ENCODE measurements at places on chromosomes 6 and 20.

GRCh38 chr6:26221186-26221585 is 134.0 kb downstream of the HFE start:
- DNase-seq: no peak

DNA sequence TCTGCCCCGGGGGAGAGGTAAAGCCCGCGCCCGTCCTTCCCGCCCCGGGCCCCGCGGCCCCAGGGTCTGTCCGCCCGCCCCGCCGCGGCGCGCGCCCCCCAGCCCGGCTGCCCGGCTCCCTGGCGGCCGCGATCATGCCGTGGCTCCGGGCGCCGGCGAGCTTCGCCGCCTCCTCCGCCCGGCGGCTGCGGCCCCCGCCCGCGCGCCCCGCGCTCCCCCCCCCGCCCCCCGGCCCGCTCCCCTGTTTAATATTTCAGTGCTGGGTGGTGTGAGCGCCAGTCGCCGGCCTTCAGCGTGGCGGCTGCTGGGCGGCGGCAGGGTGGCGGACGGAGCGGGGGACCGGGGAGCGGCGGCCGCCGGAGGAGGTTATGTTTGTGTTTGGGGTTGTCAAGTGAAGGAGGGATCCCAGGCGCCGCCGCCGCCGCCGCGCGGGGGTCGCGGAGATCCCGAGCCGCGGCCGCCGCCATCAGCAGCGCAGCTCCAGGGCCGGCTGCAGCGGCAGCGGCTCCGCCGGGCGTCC is at the start of gene HIVEP1:
Gene HIVEP1, plus strand, starts transcription at position 275 of the 520 bp plus-strand sequence. CDS start 3,317 bp downstream, outside the sequence.
- peak; percentile 12 for DNase-seq

DNA sequence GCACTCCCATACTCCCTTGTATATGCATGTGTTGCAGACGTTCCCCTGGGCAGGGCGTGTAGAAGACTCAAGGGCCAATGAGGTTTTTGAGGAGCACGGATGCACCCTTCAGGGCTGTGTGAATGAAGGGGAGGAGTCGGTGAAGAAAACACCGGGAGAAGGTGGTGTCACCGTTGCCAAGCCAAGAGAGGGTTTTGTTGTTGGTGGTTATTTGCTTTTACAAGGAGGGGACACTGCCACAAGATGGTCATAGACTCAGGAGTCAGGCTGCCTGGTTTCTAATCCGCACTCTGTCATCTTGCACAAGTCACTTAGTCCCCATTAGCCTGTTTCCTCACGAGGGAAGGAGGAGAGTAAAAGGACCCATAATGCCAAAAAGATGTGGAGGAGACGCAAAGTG is 124.0 kb downstream of the PXDC1 start:
- DNase-seq: no peak

DNA sequence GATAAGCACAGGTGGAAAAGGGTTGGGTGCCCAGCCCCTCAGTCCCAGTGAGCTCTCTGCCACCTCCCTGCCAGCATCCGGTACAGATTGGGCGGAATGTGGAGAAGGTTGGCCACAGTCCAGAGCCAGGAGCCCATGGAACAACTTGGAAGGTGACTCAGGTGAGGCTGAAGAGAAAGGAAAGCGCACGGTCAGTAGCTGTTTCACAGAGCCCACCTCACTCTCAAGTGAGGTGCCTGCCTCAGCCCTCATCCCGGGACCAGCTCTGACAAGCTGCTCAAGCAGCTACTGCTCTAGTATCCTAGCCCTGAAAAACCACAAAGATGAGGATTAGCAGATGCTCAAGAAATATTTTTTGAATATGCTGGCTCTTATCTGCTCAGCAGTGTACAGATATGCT is 1.1 kb upstream of the MMP24OS start:
- DNase-seq: no peak

- no peak for DNase-seq
Measured at GRCh38 chr6:81900616-81901015, 148.1 kb upstream of the TENT5A start.

GRCh38 chr6:144530118-144530517 is 245.0 kb downstream of the UTRN start:
- no peak for DNase-seq

GRCh38 chr6:4303638-4304037 is 168.3 kb upstream of the ECI2 start:
- DNase-seq: no peak

DNA sequence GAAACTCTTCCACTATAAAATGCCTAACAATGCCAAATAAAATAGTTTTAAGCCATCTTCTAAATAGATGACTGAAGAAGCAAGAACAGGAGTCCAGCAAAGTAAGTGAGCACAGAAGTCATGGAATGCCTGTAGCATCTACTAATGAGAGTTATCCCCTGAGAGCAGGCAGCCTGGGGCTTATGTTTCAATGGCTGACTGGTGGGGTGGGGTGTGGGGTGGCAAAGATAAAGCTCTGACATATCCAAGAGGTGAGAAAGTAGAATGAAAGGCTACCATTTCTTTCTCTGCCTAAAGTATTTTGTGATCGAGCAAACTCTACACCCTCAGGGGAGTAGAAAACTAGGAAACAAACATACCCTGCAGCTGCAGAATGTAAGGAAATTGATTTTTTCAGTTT is 348.8 kb downstream of the TFAP2B start:
- DNase-seq: no peak

- no peak for DNase-seq
Measured at GRCh38 chr6:96301781-96302180, 219.8 kb upstream of the UFL1 start.

GRCh38 chr6:106063448-106063850 is 22.7 kb upstream of the PRDM1 start:
- DNase-seq: no peak

GRCh38 chr6:151958332-151958731 is 150.8 kb downstream of the ESR1 start:
- DNase-seq: peak; percentile 56

DNA sequence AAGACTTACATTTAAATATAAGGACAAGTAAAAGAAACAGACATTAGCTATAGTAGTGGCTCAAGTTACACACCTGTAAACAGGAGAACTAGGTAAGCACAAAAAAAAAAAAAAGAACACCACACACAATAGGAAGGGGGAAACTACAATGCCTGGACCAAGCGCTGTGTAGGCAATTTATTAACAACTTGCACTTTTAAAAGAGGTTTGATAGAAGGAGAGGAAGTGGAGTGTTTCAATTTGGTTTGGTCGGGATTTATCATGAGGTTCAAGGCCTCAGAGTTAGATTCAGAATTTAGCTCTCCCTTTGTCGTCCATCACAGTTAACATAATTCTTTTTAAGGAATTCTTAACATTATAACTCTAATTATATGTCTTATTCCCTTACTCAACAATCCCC is 1.1 kb upstream of the USP49 start:
- no peak for DNase-seq

DNA sequence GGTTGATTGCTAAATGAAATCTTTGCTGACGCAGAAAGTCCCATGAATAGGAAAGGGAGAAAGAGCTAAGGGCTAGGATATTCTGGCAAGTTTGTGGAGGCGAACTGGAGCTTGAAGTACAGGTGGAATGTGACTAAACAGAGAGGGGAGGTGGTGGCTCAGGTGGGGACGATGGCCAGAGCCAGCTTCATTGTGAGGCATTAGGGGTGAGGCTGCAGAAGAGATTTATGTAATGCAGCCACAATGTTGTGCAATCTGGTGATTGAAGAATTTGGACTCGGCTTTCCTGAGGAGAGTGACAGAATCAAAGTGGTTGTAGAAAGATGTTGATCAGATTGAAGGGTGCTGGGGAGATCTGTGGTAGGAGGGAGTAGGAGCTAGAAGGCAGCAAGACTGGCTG is 42.9 kb upstream of the SPACA1 start:
- DNase-seq: peak; percentile 13

GRCh38 chr6:115358616-115359015 is 702.1 kb downstream of the FRK start:
- DNase-seq: no peak

GRCh38 chr6:143370812-143371370 is 79.6 kb downstream of the ADAT2 start:
- no peak for DNase-seq

GRCh38 chr20:41293269-41294037 is 24.1 kb downstream of the ZHX3 start:
- no peak for DNase-seq

DNA sequence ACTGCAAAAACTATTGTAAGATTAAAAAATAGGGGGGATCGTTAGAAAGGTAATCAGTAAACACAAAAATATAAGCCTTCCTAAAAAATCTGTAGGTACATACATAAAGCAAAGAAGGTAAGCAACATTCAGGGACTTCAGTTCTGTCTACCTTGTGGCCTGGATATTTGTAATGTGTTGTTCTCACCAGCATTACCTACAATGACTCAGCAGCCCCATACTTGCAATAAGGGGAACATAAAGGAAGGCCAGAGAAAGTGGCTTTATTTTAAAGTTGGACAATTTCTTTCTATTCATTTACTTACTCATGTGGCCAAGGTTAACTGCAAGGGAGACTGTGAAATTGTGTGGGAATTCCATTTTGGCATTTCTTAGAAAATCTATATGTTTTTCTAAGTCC is 277.2 kb upstream of the PREP start:
- DNase-seq: no peak

DNA sequence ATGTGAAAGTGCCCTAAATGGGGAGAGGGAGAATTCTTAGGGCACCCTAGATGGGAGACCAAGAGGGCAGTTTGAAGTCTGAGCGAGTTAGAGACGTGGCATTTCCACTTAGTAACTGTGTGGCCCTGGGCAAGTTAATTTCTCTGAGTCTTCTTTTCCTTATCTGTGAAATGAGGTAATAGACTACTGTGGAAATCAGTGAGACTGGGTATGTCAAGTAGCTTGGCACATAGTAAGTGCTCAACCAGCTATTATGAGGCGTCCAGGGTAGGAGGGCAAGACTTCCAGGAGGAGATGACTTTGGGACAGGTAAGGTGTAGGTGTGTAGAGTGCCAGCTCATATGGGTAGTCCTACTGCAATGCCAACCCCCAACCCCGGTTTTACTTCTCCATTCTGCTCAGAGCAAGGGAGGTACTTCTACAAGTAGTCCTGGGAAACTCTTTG is 770 bp downstream of the KIF3B start:
- DNase-seq: no peak

- no peak for DNase-seq
Measured at GRCh38 chr6:108167449-108168089, 1.7 kb downstream of the NR2E1 start.

- DNase-seq: no peak
Measured at GRCh38 chr6:126481319-126481718, 141.4 kb downstream of the CENPW start.

GRCh38 chr6:15877231-15877630 is 214.4 kb upstream of the DTNBP1 start:
- DNase-seq: no peak

GRCh38 chr6:134031696-134032255 is 20.6 kb downstream of the SLC2A12 start:
- DNase-seq: no peak

GRCh38 chr20:44442298-44443070 is 33.2 kb upstream of the TTPAL start:
- no peak for DNase-seq

GRCh38 chr6:85049282-85049681 is 284.9 kb upstream of the TBX18 start:
- no peak for DNase-seq

- no peak for DNase-seq
Measured at GRCh38 chr6:148990403-148990802, 243.6 kb downstream of the UST start.

DNA sequence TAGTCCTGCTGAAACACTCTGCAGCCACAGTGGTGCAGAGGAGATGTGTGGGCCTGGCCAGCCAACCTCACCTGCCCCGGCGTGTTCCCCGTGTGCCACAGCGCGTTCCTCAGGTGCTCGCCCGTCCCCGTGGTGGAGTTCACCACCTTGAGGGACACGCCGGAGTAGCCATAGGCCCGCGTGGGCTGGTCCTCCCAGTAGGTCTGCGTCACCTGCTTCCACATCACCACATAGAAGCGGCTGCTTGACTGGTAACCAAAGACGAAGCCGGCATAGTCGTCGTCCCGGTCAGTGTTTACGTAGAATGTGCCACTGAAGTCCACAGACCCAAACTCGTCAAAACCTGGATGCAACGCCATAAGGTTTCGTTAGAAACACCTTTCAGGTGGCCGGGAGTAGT is 31.5 kb downstream of the THBS2 start:
- DNase-seq: no peak

DNA sequence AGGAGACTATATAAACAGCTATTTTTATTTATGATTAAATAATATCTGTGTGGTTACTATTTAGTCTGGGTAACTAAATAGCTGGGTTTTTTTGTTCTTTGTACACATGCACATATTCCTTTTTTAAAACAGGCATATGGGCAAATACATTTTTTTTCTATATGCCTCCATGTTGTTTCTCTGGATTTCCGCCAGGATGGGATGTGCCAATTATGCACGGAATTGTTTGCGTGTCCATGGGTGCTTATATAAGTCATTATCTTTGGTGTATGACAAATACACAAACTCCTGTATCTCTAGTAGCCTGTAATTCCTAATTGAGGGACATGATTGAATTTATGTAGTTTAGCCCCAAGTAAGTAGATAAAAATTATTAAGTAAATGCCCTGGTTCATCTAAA is 226.9 kb downstream of the BCKDHB start:
- no peak for DNase-seq

- DNase-seq: no peak
Measured at GRCh38 chr6:130447374-130447773, 81.6 kb downstream of the TMEM200A start.

DNA sequence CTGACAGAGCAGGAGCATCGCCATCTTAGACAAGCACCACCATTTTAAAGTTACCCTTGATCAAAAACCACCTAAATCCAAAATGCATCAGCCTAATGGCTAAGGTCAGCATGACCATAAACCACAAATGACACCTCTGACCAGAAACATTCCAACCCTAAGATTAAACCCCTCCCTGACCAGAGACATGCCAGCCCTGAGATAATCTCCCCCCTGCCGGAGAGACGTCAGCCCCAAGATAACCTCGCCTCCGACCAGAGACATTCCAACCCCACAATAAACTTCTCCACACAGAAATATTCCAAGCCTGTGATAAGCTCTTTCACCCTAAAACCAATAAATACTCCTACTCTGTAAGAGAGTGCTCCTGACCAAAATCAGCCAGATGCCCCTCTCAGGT is 53.5 kb downstream of the PXDC1 start:
- no peak for DNase-seq

- no peak for DNase-seq
Measured at GRCh38 chr6:134938896-134939295, 11.0 kb downstream of the ALDH8A1 start.

- no peak for DNase-seq
Measured at GRCh38 chr6:73564578-73565345, 43.9 kb upstream of the EEF1A1 start.

DNA sequence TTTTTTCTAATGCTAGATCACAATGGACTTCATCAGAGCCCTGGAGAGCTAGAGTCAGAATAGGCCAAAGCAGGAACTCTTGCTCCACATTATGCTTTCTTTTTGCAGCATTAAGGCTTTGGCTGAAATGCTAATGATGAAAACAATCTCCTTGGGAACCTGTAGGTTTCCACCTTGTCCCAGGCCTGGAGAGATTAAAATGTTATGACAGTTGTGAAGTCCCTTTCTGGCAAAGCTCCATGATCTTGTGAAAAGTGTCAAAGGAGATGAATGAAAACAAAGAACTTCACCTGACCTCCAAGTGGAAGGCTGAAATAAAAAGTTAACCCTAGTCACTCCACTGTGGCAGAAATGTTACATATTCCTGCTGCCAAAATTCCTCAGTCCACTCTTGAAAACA is 64.0 kb upstream of the LRRC1 start:
- no peak for DNase-seq
